NCI-H2081 (cell line): ENCODE measurements at places on chromosomes 11 and 22.

DNA sequence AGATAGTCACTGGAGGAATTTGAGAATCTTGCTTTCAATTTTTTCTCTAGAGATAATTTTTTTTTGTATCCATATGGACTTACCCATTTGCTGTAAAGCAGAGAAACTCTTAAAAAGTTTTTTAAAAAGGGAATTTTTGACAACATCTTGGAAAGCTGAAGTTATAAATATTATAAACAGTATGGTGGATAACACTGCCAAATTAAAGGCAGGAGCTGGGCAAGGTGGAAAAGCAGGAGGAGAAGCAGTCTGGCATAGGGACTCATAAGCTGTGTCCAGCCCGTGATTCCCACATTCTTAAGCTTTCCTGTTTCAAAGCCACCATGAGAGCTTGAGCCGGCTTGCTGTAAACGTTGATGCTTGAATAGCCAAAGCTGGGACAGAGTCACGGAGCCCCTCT, 149.5 kb downstream of the NAV2 start:
- no peak for DNase-seq

- DNase-seq = no peak
Observed at GRCh38 chr11:122127020-122127419, 11.0 kb upstream of the BLID start.

DNA sequence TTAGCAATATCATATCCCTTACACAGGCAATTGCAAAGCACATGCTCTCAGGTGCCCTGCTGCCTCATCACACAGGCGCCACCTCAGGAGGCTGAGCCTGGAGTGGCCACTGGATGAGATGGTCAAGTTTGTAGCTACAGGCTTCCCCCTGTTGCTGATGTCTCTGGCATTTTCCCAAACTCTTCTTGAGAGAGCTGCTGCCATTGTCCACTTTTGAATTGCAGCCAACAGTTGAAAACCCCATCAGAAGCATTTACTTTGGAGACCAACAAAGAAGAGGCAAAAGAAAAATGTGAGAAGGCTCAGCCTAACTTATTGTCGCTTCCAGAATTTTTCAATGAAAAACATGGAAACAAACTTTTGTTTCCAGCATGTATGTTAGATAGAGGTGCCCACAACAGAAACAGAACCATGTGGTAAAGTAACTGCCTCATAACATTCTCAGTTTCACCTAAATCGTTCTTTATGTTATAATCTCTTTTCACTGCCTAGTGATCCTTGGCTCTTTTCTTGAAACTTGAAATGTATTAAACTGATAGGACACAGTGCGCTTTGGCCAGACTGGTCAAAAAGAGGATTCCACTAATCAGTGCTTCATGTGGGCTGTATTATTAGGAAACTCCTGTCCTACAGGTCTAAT, 47.6 kb upstream of the OR8B8 start:
- no peak for DNase-seq

DNA sequence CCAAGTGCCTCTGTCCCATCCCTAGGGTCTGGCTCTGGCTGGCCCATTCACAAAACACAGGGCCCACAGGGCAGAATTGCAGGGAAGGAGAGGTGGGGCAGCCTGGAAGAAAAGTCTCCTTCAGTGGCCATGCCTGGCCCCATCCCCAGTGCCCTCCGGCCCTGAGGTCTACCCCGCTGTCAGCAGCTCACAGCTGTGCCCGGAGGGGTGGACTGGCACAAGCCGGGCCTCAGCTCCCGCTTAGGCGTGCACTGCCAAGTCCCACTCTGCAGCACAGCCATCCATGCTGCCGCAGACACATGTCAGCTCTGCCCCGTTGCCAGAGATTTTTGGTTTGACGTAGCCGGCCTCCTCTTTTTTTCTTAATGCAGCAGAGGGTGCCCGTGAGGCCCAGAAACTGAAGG, 3.9 kb upstream of the SCN2B start:
- no peak for DNase-seq

DNA sequence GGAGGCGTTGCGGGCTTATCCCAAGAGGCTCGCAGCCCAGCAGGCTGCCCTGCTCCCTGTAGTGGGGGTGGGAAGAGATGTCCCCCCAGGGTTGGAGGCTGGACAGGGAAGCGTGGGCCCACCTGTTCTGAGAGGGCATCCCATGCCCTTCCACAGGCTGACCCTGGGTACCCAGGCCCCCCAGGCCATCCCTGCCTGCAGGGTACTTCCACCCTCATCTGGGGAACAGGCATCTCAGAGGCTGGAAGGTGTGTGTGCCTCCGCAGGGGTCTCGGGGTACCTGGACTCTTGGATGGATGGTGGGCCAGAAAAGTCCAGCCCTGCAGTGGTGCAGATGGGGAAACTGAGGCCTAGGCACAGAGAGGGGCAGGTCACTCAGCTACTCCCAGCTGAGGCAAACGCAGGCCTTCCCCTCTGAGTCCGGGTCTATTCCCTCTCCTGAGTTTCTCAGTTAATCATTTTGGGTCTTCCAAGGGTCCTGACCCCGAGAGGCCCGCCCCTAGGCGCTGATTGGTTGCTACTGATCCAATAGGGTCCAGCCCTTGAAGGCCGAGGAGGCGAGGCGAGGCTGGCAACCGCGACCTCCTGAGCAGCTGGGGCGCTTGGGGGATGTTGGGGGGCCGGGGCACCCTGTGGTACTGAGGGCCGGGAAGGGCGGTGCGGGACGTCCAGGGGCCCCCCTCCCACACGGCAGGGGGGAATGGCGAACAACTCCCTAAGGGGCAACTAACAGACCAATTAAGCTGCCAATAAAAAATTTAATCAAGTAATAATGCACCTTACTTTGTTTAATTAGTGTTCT, 23.8 kb downstream of the FLRT1 start:
- no peak for DNase-seq

DNA sequence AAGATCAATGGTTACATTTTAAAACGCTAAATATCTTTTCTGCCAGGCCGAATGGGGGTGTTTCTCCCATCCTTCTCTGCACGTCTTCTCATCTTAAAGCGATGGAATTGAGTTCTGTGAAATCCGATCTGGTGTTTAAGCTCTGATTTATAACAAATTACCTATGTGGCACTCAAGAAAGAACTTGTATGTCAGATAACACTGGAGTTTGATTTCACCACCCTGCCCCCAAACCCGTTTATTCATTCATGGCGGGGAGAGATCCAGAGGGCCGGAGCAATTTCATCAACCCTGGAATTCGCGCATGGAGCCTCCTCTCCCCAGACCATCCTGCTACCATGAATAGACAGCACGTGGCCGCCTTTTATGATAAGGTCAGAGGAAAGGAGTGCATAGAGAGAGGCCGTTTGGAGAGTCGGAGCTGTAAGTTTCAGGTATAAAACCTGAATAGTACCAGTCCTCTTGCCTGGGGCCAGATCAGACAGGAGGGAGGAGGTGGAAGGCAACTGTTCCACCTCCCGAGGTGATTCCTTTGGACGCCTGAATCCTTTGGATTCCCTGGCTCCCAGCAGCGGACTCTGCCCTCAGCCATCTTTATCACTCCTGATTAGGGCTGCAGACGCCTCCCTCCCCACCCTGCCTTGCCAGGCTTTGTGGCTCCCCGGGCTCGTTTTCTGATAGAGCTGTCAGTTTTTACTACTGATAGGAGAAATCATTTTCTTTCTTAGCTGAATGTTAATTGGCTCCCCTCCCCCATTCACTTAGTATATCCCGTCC, 27.3 kb upstream of the NFAM1 start:
- DNase-seq = no peak

GRCh38 chr11:89177691-89178231, at the start of gene TYR:
TYR (plus strand) TSS chr11:89177875; CDS start chr11:89177954, 79 bp downstream.
- no peak for DNase-seq

DNA sequence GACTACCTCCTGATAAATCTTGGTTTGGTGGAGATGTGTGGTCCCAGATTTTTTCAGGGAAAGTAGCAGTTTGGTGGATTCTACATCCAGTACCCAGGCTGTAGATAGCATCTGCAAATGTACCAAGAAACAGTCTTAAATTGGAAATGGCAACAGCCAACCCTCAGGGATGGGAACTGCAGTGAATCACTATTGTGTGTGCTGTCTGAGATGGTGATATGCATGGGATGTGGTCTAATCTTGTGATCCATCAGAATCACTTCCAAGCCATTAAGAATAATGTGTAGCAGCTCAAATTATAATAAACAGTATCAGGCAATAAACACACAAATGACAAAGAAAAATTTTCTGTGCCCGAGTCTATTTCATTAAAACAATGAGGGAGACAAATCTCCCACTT, 3.4 kb downstream of the OLFML1 start:
- DNase-seq = no peak

- peak; percentile 2 for DNase-seq
Observed at GRCh38 chr11:21289686-21290085, 620.3 kb downstream of the NELL1 start.

DNA sequence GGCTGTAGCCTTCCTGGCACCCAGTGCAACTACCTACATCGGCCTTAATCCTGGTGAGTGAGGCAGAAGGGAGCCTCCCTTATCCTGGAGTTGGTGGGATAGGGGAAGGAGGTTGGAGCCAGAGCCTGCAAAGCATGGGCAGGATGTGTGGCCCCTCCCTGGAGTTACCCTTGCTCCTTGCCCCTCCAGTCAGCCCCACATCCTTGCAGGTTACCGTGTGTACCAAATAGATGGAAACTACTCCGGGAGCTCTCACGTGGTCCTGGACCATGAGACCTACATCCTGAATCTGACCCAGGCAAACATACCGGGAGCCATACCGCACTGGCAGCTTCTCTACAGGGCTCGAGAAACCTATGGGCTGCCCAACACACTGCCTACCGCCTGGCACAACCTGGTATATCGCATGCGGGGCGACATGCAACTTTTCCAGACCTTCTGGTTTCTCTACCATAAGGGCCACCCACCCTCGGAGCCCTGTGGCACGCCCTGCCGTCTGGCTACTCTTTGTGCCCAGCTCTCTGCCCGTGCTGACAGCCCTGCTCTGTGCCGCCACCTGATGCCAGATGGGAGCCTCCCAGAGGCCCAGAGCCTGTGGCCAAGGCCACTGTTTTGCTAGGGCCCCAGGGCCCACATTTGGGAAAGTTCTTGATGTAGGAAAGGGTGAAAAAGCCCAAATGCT, 3.9 kb downstream of the SMPD1 start:
- no peak for DNase-seq

DNA sequence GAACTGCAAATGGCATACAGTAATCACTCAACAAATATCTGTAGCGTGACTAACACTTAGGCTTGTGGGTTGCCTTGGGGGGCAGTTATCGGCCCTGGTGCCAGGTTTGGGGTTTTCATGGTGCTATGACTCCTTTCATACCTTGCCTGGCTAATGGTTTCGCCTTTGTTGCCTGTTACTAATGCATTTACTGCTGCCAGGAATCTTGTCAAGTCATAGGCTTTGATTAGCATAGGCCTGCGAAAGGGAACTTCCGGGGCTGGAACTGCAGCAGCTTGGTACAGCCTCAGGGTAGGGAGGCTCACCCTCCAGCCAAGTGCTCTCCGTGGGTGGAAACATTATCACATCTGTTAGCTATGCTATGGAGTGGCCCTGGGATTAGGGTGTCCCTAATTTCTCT, 13.2 kb downstream of the SLC25A18 start:
- peak; percentile 78 for DNase-seq

- DNase-seq = no peak
Observed at GRCh38 chr11:61828379-61828628, 204 bp downstream of the FADS2 start.

DNA sequence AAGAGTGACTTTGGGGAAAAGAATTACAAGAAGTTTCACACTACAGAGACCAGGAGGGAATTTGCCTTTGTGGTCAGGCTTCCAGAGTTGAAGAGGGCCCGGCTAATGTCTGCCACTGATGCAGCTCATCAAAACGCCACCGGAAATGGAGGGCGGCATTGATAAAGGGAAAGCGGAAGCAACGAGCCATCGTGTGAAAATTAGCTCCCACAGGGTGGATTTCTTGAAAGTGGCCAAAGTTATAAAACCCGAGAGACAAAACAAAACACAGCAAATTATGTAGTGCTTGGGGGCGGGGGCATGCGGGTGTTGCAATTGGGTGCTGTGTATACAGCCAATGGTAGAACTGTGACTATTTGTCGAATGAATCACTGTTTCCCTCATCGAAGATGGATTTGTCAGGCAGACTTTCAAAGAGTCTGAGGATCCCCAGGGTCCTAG, 113.0 kb downstream of the ADAMTS15 start:
- no peak for DNase-seq

DNA sequence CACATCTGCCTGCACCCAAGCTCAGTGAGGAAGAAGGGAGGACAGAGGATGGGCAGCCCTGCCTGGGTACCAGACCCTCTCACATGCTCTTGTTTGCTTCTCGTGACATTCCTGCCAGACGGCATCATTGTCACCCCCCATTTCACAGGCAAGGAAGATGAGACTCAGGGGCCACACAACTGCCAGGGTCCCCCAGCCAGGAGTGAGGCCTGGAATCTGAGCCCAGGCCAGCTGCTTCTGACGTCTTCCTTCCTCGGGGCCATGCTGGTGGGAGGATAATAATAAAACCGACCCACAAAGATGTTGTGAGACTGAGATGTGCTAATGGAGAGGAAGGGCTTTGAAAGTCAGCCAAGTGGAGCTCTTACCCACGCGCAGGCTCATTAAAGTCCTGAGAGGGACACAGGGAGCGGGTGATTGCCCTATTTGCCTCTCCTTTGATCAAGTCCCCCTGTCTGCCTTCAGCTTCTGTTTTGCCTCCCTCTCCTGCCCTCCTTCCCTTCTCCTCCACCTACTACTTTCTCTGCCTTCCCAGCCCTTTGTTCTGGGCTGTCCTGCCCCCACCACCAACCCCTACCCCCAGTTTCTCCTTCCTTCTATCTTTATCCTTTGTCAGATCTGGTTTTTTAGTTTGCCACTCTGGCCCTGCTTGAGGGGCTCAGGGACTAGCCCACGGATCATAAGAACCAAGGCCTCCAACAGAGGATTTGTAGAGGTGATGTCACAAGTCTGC, 62.7 kb downstream of the MCM5 start:
- no peak for DNase-seq

DNA sequence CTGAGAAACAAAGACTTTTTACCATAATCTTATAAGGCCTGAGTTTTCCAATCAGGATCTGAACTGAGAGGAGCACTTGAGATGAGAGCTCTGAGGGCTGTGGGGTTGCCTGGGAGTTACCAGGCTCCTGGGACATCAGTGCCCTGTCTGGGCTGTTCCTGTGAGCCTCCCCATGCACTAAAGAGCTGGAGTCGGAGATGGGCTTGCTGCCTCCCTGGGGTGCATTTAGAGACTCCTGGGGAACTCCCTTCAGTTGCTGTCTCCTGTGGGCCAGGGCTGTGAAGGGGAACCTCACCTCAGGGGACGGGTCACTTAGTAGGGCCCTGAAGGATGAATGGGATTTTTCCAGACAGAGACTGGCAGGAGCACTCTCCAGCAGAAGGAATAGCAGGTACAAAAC, 33.3 kb downstream of the KCNC1 start:
- DNase-seq = no peak

- DNase-seq = no peak
Observed at GRCh38 chr22:26399289-26399688, 29.8 kb upstream of the ASPHD2 start.
